ENCODE measurements at places on chromosomes 2 and 18.

DNA sequence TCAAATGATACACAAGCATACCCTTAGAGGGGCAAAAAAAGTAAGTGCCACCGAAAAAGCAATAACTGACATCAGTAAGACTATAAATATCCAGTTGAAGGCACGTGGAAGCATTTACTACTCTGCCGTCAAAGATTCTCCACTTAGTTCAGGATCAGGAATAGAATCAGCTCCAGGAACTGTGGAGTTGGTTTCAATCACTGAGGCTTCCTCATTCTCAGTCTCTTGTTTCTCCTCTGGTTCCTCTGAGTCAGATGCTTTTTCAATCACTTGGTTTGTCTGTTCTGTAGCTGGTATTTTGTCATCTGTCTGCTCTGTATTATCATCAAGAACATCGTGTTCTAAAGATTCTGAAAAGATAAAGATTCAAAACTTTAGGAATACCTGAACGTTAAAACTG is 72.2 kb downstream of the LNPK start:
- no peak for DNase-seq

DNA sequence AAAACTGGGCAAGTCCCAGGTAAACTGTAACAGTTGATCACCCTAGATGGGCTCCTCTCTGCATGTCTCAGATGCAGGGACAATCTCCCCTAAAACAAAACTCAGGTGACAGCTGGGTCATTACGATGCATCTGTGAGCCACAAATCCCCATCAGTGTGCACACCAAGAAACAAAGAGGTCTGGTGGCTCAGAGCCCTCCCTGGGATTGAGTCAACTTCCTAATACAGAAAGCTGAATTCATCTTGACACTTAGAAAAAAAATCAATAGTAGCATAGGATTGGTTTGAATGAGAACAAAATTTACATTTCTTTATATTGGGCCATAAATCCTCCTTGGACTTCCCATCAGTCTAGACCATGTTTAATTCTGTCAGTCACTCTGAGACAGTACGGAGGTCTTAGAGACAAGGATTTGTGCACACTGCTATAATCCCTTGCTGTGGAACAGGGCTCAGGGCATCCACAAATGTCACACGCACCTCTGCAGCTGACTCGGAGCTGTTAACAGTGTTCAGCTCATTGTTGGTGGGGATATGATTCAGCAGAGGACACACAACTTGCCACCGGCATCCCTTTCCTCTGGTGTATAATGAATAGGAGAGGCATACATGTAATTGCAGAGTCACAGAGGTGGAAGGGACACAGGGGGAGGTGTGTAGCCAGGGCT is 44.5 kb upstream of the DAPL1 start:
- no peak for DNase-seq

DNA sequence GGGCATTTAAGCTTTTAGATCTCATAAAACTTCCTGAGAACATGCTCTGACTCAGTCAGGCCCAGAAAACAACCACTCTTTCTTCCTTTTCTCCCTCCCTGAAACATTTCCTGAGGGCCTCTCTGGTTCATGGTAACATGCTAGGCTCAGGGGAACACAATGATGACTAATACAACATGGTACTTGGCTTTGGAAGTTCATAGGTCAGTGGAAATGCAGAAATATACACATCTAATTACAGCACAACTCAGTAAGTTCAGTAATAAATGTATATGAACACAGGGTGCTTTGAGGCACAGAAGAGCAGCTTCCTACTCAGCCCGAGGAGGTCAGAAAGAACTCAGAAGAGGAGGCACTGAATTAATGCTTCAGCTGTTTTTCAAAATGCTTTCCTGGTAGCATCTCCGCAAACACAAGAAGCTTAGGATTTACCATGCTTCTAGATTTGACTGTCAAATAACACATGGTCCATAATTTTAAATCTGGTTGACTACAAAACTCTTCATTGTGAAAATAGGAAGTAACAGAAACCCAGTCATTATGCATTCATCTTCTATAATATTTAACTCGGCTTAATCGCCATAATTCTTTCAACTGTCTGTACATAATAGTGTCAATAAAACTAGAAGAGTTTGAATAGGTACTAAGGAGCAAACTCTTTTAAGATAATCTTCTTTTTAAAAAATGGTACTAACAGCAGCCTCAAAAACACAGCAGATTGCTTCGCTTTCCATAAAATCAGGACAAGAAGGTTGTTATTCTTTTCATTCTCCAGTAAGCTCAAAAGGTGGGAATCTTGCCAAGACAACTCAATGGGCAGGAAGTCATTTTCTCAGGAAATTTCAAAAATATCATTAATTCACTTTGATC is 251.3 kb downstream of the DLGAP1 start:
- no peak for DNase-seq

DNA sequence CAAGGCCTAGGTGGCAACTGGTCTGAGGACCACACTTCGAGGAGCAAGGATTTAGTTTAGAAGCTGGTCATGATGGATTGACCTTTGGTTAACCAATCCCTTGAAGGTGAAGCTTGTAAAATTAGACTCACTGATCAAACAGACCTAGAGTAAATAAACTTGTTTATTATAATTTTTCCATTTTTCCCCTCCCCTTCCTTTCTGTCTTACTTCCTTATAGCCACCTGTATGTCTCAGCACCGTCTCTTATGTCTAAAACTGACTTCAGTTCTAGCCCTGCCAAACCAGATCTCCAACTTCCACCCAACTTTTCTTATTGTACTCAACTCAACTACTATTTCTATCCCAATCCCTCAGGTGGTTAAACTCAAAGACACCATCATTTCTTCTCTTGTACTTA is 92.8 kb upstream of the THOC1 start:
- no peak for DNase-seq

- DNase-seq: no peak
These were observed 7.0 kb downstream of the LPIN1 start for GRCh38 chr2:11753452-11753885.

- DNase-seq: no peak
These were observed 680.9 kb downstream of the IRS1 start for GRCh38 chr2:226118471-226119429.

- DNase-seq: no peak
These were observed 72.5 kb downstream of the GALR1 start for GRCh38 chr18:77321823-77322805.

DNA sequence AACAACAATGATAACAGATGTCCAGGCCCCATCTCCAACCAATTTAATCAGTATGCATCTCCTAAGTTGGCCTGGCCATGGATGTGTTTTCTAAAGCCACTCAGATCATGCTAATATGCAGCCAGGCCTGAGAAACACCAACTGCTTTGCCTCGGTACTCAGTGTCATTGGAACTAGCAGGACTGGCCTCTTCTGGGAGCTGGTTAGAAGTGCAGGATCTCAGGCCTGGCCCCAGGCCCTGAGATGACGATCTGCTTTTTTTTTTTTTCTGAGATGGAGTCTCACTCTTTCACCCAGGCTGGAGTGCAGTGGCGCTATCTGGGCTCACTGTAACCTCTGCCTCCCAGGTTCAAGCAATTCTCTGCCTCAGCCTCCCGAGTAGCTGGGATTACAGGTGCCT is 69.1 kb downstream of the IRS1 start:
- DNase-seq: no peak

GRCh38 chr2:207944334-207944733 is 81.0 kb downstream of the PLEKHM3 start:
- no peak for DNase-seq

DNA sequence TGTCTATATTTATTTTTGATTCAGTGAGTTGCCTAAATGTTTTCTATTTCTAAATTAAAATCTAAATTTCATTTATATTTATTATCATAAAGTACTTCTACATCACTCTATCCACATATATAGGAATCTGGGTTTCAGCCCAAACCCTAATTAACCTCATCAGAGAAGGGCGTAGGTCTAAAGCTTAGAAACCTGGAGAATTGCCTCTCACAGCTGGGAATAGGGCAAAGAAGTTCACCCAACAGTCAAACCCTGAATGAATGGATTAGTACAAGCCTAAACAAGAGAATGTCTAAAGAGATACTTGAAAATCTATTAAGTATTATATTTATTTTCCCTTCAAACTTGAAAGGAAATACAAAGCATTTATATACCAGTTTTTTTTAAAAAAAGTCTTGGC is 26.2 kb downstream of the TFPI start:
- no peak for DNase-seq

- no peak for DNase-seq
These were observed 70.1 kb downstream of the EPAS1 start for GRCh38 chr2:46367286-46367685.

- no peak for DNase-seq
These were observed 46.4 kb downstream of the CYP1B1 start for GRCh38 chr2:38029512-38029911.

- DNase-seq: no peak
These were observed 51.5 kb downstream of the PLB1 start for GRCh38 chr2:28547223-28547860.

DNA sequence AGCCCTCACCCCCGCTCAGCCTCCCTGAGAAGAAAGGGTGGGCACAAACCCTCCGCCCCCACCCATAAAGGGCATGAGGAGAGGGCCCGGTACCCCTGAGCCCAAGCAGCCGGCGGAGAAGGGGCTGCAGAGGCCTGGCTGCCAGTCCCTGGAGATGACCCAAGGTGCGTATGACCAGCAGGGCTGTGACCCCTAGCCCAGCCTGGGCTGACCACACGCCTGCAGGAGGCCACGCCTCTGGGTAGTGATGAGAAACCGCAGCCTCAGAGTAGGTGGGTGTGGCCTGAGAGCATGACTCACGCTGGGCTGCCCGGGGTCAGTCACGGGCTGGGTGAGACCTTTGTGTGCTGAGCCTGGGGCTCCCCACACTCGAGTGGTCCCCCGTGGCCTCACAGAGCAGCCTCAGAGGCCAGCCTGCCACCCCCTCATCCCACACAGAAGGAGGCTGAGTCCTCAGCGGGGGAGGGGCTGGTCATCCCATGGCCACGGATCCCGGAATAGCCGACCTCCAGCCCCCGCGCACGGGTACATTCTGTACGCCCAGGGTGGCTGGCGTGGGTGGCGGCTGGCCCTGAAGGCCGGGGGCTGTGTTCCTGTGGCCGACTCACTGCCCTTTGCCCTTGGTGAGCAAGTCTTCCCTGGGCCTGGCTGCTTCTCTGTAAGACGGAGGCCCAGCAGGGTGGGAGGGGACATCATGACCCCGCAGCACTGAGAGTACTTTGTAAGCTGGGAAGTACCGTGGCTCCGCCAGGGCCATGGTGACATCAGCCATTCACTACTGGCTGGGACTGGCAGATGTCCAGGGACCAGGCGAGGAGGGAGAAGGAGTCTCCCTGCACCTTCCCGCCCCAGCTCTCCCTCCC is 110.8 kb upstream of the OTOS start:
- no peak for DNase-seq

DNA sequence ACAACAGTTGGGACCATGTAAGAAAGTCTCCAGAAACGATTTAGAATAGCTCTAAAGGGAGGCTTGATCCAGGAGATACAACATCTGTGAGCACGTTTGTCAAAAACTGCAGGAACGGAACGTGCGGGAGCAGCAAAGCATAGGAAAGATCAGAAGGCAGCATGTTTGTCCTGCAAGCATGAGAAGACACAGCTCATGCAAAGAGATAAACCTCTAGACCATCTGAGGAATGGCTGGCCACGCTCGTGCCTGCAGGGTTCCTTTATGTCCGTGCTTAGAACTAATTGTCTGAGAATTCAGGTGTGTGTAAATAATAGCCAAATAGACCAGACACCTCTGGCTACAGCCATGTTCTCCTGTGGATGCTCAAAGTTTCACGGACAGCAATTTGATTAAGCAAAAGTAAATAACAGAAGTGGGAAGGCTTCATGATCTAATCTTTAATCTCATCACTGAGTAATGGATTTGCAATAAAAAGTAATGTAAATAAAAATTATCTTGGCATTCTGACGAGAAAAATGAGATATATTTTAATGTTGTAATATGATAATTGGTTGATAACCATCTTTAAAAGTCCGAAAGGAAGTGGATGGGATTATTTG is 534.8 kb upstream of the CDH7 start:
- DNase-seq: no peak

DNA sequence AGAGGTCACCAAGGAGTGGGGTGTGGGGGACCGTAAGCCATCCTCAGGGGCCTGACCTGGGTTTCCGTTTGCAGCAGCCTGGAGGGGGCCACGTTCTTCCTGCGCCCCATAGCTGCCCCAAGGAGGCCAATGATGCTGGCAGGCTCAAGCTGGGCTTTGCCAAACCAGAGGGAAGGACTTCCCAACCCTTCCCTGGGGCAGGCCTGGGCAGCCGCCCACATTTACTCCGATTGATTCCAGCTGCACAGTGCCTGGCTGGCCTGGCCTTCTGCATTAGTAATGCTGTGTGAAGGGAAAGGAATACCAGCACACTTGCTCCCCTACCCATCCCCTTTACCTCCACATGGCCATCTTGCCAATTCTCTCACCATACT is 360.6 kb upstream of the SLC14A2 start:
- no peak for DNase-seq

DNA sequence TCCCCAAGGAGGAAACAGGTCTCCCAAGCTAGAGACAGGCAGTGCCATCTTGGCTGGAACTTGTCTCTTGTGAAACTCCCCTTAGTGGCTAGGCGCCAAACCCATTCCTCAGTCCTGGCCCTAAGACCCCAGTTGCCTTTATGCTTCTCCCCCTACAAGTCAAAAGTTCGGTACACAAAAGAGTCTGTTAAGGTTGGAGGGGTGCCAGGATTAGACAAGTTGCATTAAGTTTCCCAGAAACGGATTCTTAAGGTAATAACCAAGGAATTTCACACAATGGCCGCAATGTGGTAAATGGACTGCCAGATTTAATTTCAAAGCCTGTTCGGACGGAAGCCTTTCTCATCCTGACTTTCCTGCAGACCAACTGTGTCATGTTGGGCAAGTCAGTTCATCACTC is 80.7 kb downstream of the CCBE1 start:
- DNase-seq: no peak

- no peak for DNase-seq
These were observed 157.5 kb upstream of the LMAN1 start for GRCh38 chr18:59516356-59517155.

DNA sequence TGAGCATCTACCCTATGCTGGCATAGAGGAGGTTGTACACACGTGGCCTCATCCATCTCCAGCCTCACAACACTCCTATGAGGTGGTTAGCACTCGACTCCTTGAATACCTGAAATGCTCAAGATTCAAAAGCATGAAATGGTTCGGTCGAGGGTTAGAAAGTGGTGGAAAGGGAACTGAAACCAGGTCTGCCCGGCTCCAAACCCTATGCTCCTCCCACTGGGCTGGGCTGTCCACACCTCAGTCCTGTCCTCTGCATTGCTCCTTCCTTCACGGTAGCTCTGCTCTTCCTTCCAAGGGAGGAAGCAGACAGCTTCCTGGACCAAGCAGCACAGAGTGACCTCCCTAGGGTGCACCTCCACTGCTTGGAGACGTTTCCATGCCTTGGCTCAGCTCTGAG is 565.2 kb upstream of the ID2 start:
- DNase-seq: no peak

DNA sequence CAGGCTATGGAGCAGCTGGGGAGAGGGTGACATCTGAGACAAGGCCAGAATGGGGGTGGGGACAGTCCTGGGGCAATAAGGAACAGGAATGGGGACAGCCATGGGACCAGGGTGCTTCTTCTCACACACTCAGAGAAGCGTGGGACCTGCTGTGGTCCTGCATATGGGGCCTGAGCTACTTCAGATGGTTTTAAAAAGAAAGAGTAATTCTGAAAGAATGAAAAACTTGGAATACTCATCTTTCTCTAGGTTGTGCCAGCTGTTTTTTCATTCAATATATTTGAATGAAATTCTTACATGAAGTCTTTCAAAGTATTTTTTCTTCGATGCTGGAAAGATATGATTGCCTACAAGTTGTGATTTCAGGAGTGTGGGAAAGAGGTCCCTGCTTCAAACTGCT is 227.5 kb upstream of the APCDD1 start:
- DNase-seq: no peak

- no peak for DNase-seq
These were observed 31.8 kb downstream of the TMEM17 start for GRCh38 chr2:62474176-62474575.

- DNase-seq: no peak
These were observed 31.5 kb downstream of the DOCK10 start for GRCh38 chr2:225010804-225011203.
